ENCODE measurements at places on chromosomes 7 and 10.

GRCh38 chr7:50068850-50069551, 24.0 kb downstream of the ZPBP start:
- peak; percentile 33 for DNase-seq

DNA sequence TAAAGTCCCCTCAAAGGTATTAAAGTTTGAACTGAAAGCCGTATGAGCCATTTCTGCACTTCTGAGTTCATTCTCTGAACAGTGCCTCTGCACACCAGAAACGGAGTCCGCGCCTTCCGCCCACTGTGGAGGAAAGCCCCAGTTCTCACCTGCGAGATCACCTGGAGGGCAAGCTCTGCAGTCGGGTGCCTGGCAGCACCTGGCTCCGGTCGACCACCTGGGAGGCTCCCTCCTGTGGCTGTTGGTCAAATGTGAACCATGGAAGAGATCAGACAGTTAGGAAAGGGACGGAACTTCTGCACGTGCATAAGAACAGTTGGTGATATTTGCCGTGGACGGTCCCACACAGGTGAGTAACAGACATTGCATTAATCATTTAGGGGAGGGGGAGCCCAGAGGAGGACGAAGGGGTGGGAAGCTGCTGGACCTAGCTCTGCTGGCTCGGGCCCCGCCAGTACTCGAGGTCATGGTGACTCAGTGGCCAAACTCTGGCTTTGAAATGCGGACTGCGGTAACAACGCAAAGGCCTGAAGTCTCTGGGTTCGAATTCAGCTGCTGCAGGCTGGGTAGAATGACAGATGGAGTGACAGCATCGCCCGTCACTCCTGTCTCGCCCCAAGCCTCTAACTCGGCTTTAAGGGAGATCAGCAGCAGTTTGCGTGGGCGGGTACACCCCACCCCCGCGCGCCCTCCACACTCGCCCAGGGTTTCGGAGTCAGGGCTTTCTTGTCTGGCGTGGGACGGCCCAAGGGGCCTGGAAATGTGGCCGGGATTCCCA, 1.7 kb upstream of the DPYSL4 start:
- DNase-seq = no peak

GRCh38 chr7:117818232-117818631, 55.0 kb downstream of the CTTNBP2 start:
- no peak for DNase-seq

GRCh38 chr7:91343996-91344629, 79.9 kb downstream of the FZD1 start:
- DNase-seq = no peak

- no peak for DNase-seq
These were observed 256.7 kb upstream of the GNAI1 start for GRCh38 chr7:79877874-79878465.

GRCh38 chr10:47362199-47362598, 14.0 kb downstream of the RBP3 start:
- DNase-seq = no peak

DNA sequence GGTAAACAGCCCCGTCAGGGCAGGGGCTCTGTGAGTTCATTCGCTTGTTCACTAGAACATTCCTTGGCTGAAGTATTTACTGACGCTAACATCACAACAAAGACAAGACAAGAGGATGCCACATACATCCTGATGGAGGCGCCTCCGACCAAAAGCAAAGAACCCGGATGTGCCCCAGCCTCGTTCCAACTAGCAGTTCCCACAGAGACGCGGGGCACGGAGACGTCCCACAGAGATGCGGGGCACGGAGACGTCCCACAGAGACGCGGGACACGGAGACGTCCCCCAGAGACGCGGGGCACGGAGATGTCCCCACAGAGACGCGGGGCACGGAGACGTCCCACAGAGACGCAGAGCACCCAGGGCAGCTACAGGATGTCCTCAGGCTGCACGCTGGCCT, 35.4 kb upstream of the CFAP46 start:
- DNase-seq = no peak

DNA sequence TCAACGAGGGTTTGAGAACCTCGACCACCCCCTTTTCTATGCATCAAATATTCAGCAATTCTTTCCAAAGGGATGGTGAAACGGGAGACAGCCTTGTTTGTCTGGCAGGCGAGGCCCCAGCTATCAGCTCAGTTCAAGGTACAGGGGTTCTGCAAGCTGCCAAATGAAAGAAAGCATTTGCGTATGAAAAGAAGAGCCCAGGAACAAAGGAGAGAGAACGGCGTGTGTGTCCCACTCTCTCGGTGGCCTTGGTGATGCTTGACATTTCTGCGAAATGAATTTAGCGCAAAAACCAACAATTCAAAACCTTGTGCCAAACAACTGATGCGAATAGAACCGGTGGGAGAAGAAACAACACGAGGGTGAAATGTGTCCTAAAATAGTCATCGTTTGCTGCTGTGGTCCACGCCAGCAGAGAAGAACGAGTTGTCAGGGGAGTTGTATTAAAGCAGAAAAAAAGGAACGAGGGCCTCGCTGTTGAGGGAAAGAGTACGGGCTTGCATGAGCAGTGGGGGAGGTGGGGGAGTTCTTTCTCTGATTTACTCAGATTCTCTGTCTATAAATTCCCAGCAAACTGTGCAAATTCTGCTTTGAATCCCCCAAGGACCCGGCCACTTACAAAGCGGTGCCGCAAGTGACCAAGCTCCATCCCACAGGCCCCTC, 97.7 kb downstream of the TMEM130 start:
- DNase-seq = no peak

- DNase-seq = no peak
These were observed 26.3 kb upstream of the FAM13C start for GRCh38 chr10:59388671-59388976.

GRCh38 chr7:105999256-105999655, 36.2 kb downstream of the CDHR3 start:
- no peak for DNase-seq

GRCh38 chr7:26144184-26145080, 7.6 kb upstream of the NFE2L3 start:
- DNase-seq = no peak

GRCh38 chr10:43594944-43595589, 11.2 kb upstream of the ZNF485 start:
- DNase-seq = no peak

GRCh38 chr7:76225379-76225778, 23.7 kb downstream of the SRRM3 start:
- DNase-seq = no peak

DNA sequence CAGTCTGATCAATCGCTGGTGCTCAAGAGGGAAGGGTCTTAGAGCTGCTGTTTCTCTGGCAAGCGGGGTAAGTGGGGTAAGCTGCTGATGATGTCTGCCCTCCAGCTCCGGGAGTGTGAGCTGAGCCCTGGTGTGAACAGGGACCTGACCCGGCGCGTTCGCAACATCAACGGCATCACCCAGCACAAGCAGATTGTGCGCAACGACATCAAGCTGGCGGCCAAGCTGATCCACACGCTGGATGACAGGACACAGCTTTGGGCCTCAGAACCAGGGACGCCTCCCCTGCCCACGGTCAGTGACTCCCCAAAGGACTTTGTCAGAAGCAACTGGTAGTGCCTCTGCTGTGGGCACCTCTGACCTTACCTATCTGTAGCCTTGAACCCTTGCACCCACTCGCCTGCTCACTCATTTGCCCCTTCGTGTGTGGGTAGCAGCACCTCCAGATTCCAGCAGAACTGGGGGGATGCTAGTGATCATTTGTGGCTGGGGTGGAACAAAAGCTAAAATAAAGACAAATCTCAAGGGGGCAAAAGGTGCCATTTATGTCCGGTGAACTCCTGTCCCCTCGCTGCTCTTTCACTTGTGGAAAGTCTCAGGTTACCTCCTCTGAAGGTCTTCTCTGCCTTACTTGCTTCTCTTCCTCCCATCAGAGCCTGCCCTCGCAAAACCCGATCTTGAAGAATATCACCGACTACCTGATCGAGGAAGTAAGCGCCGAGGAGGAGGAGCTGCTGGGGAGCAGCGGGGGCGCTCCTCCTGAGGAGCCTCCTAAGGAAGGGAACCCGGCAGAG, 3.2 kb downstream of the UFSP1 start:
- no peak for DNase-seq

DNA sequence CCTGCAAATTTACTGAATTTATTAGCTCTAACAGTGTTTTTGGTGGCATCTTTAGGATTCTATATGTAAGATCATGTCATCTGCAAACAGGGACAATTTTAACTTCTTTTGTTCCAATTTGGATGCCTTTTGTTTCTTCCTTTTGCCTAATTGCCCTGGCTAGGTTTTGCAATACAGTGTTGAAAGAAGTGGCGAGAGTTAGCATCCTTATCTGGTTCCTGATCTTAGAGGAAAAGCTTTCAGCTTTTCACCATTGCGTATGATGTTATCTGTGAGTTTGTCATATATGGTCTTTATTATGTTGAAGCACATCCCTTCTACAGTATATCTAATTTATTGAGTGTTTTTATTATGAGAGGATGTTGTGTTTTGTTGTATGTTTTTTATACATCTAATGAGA, 301.4 kb downstream of the PTPRN2 start:
- DNase-seq = no peak

GRCh38 chr7:137753067-137753466, 93.7 kb downstream of the DGKI start:
- no peak for DNase-seq

- DNase-seq = no peak
These were observed 28.8 kb downstream of the XPNPEP1 start for GRCh38 chr10:109894516-109894915.

- no peak for DNase-seq
These were observed 35.1 kb upstream of the GARS1 start for GRCh38 chr7:30559611-30560010.

DNA sequence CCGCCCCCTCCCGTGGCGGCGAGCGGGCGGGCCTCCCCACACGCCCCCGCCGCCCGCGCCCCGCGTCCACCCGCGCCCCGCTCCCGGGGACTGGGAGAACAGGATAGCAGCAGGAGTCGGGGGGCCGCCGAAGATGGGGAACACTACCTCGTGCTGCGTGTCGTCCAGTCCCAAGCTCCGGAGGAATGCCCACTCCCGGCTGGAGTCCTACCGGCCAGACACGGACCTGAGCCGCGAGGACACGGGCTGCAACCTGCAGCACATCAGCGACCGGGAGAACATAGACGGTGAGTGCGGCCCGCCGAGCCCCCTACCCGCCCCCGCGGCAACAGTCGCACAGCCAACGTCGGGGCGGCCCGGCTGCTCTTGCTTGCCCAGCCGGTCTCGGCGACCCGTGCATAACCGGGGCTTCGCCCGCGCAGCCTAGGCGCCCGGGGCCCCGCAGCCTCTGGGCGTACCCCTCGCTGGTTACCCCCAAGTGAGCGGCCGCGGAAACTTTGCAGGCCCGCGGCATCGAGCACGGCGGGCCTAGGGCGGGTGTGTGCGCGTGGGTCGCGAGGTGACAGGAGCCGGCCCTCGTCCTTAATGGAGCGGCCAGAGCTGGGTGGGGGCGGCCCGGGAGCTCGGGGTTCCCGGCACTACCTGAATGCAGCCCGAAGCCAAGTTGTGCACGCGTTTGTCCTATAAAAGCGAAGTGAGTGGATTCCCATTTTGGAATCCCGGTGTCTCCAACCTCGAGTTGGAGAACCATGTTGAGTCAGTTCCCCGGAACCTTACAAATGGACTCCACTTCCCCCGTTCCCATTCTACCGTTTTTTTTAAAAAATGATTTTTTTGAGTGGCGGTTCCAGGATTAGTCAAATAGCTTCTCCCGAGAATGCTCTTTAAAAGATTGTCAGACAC, 863 bp downstream of the CCNY start:
- DNase-seq = peak; percentile 30

DNA sequence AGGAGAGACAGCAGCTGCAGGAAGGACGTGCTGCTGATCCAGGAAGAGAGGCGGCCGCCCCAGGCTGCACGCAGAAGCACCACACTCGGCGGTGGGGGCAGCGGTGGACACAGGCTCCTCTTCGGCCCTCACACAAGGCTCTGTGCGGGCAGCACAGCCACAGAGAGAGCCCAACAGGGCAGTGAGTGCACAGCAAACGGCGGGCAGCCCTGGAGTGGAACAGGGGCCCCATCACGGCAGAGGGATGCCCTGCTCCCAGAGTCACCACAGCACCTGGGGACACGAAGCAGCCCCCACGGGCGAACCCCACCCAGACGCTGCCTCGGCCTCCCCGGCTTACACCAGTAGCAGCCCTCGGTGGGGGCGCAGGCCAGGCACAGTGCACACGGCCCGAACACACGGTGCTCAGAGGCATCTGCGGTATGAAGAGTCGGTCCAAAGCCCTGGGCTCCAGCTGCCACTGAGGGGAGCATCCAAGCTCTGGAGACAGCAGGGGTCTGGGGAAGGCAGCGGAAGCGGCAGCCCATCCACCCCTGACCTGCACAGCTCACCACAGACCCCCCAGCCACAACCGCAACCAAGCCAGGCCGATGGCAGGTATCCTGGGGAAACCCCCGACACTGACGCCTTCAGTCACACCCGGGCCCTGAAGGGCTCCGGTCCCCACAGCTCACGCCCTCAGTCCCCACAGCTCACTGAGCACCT, 16.8 kb downstream of the NUDT1 start:
- DNase-seq = no peak

DNA sequence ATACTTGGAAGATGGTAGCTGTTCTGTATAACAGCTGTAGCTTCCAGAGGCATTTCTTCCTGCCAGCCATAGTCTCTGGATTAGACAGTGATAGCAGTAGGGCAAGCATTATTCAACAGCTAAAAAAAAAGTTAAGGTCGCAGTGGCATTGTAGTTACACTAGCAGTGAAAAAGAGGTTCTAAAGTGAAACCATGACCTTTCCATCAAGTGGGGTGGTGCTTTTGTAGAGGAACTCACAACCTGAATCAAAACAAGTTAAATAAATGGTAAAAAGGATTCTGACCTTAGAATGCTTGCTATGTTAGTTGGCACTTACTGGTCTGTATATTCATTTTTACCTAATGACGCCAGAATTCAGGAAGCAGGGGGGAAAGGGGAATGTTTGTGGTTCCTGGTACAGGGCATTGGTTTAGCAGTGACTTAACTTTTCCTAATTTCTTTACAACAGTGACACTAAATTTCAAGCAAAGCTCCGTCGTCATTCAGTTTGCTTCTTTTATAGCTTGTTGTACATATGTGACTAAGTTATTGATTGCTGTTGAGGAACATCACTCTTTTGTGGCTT, 55.0 kb downstream of the GBF1 start:
- no peak for DNase-seq

DNA sequence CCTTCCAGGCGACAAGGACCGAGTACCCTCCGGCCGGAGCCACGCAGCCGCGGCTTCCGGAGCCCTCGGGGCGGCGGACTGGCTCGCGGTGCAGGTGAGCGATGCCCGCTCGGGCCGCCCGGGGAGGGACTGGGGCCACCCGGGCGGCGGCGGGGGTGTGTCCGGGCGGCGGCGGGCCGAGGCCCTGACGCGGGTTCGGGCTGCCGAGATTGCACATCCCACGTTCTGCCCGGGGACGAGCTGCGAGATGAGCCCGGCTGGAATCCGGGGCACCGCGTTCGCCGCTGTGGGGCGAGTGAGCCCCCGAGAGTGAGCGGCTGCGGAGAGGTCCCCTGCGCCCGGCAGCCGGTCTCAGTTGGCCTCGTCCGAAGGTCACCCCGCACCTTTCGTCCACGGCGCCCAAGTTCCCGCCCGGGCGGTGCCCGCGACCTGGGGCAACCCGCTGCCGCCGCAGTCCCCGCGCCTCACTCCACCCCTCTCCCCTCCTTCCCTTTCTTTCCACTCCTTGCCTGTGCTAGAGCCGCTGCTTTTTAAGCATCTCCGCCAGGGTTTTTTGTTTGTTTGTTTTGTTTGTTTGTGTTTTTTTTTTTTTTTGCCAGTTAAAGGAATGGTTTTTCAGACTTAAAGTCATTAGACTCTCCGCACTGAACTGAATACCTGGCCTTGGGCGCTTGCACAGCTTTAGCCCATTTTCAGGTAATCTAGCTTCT, 515 bp downstream of the RALA start:
- no peak for DNase-seq

- no peak for DNase-seq
These were observed 235.5 kb downstream of the CCSER2 start for GRCh38 chr10:84563868-84564267.

- DNase-seq = no peak
These were observed 41.4 kb upstream of the SGCE start for GRCh38 chr7:94697035-94697974.

Data from CD4-positive, alpha-beta memory T cell (primary cell).